ENCODE measurements at places on chromosomes 5 and 9. TPM values are rescaled to one million over a fixed set of nuclear protein-coding genes. Genes with fewer than 3 reads are reported as not detected.

DNA sequence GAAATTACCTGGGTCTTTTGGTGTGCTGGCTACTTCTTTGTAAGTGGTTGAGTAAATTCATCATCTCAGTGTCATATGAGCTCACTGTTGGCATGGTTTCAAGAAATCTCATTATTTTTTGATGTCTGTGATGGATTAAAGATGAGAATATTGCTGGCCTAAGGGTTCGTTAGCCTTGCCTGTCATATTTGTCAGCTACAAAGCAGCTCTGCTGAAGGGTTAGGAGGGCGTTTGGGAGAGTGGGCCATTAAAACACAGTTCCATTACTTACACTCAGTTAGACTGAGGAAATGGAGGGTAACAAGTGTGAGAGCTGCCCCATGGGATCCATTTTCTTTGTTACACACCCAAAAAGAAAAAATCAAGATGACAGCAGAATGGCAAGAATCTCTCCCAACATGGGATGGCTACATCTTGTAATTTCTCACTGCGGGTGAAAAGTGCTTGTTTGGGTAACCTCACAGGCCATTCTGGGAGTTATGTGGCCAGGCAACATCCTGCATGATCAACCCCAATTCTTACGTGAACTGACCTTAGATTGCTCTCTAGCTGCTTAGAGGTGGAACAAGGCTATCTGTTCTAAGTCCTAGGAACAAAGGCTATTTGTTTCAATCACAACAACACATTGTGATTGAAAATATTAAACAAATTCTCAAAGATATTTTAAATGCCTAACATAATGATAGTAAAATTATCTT is 609.5 kb upstream of the RGMB start:
- DNase-seq = no peak

DNA sequence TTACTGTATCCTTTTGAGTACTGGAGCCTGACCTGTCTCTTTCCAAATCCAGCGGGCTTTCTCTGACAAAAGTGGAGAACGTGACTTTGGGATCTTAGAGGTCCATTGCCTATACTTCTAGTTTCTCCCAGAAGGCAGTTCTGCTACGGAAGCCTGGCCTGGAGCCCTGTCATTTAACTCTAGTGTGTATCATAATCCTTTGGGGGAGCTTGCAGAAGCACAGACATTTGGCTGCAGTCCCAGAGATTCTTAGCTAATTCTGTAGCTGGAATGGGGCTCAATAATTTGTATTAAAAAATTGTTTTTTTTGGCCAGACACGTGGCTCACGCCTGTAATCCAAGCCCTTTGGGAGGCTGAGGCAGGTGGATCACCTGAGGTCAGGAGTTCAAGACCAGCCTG is 3.0 kb downstream of the HARS2 start:
- no peak for DNase-seq

DNA sequence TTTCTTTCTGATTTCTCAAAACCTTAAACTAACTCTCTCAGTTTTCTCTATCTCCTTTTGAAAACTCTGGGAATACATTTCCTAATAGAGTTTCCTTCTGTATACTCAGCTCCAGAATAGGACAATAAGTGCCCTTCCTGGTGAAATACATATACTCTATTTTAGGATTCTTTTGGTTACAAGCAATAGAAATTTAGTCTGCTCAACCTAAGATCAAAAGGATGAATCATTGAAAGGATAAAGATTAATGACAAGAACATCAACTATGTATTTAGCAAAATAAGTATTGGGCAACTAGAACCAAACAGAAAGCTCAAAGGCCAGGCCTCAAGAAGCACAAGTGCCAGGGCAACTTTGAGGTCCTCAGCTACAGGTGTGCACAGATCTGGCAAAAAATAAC is 127.1 kb downstream of the ADAMTSL1 start:
- DNase-seq = peak; percentile 8

The ZNF454 gene
- 1.2 TPM for total RNA-seq

- no peak for DNase-seq
These were observed 8.5 kb downstream of the LCN9 start for GRCh38 chr9:135671591-135672041.

DNA sequence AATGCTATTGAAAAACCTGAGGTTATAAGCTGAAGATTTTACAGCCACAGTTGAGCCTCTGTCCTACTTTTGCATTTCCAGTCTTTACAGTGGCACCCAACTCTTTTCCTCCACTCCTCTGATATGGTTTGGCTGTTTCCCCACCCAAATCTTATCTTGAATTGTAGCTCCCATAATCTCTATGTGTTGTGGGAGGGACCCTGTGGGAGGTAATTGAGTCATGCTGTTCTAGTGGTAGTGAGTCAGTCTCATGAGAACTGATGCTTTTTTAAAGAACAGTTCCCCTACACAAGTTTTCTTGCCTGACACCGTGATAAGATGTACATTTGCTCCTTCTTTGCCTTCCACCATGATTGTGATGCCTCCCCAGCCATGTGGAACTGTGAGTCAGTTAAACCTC is 646.1 kb upstream of the SEMA6A start:
- no peak for DNase-seq

DNA sequence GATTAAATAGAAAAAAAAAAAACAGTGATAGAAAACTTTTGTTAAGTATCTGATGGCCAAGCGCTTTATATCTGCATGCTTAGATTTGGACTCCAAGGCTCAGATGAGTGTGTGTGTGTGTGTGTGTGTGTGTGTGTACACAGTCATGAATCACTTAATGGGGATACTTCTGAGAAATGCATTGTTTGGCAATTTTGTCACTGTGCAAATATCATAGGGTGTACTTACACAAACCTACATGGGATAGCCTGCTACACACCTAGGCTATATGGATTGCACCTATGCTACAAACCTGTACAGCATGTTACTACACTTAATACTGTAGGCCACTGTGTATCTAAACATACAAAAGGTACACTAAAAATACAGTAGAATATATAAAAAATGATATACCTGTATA is 635.6 kb upstream of the NUDT12 start:
- DNase-seq = no peak

GRCh38 chr9:1460143-1460769 is 410.1 kb downstream of the DMRT2 start:
- no peak for DNase-seq

The SLC4A9 gene
- not detected for total RNA-seq

- DNase-seq = no peak
These were observed 234.4 kb upstream of the GRAMD2B start for GRCh38 chr5:126188804-126189203.

DNA sequence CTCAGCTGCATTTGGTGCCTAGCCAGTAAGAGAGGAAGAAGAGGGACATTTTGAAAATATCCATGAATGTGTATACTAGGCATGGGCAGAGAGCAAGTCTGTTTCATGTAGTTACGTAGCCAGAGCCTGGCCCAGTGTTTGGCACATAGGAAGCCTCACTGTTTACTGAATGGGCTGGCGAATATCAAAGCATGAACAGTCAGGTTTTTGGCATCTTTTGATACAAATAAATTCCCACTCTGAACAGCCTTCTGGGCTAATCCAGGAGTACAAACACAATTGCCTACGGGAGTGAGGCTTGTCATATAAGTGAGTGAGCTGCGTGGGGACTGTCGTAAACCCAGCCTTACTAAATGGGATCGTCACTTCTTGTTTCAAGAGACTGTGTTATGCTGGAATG is 253.1 kb upstream of the PANK3 start:
- no peak for DNase-seq

The SH3PXD2B gene
- total RNA-seq = 13.5 TPM

The NPR3 gene
- total RNA-seq = 0.22 TPM

- DNase-seq = peak; percentile 83
These were observed 21.7 kb downstream of the ERGIC1 start for GRCh38 chr5:172855597-172856292.

- no peak for DNase-seq
These were observed 125.0 kb upstream of the TLE4 start for GRCh38 chr9:79446523-79447307.

DNA sequence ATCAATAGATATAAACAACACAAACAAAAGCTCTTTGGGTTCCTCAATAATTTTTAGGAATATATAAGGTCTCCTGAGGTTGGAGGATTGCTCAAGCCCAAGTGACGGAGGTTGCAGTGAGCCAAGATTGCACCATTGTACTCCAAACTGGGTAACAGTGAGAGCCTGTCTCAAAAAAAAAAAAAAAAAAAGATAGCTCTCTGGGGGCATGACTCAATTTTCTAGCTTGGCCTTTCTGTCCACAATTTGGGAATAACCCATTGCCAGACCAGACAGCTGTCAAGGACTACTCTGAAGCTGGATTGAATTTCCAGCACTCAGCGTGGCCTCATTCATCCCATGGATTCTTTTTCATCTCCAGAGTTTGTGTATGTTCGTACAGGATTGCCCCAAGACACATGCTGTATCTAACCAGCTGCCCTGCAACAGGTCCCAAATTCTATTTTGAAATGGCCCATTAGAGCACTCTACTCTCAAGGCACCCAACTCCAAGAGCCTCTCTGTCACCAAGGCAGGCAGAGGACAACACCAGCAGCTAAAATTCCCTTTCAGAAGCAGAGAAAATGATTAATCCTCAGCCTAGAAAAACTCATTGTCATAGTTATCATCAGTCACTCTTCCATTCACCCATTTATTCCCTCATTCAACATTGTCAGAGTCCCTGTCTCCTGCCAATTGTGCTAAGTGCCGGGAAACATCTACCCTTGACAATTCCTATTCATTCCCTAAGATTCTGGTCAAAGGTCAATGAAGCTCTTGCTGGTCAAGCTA is 8.7 kb downstream of the FAM193B start:
- no peak for DNase-seq

The JAKMIP2 gene
- total RNA-seq = not detected

- peak; percentile 54 for DNase-seq
These were observed 60.8 kb downstream of the MAPKAP1 start for GRCh38 chr9:125646217-125646616.

- no peak for DNase-seq
These were observed 236.8 kb downstream of the ACTL7B start for GRCh38 chr9:108618906-108619550.

DNA sequence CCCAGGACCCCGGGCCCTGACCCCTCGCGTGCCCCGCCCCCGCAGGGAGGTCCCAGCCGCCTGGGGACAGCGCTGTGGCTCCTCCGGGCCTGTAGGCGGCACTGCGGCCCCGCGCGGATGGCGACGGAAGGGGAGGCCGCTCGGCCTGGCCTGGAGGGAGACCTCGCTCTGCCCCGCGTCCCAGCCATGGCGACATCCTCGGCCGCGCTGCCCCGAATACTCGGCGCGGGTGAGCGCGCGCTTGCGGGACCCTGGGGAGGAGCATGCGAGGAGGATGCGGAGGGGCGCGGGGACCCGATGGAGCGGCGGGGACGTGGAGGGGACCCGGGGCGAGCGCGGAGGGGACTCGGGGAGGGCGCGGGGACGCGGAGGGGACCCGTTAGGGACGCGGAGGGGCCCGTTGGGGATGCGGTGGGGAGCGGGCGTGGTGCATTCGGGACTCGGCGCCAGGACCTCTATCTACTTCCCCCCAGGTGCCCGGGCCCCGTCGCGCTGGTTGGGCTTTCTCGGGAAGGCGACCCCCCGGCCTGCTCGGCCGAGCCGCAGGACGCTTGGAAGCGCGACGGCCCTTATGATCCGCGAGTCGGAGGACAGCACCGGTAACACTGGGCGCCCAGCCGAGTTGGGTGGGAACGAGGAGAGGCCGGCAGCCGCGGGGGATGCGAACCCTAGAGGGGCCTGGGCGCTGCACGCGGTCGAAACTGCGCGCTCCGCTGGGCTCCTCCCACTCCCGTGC is at the start of gene MRPS2:
Gene MRPS2 (plus strand): TSS at position 158 of the 736 bp plus-strand sequence. CDS start 29 bp downstream, at position 187.
- DNase-seq = peak; percentile 94

The SUSD3 gene
- total RNA-seq = not detected

The CCL19 gene
- not detected for total RNA-seq

The ECSCR gene
- 472 TPM for total RNA-seq

GRCh38 chr5:61330341-61330844 is 1.7 kb upstream of the ZSWIM6 start:
- peak; percentile 64 for DNase-seq

The HTR1A gene
- not detected for total RNA-seq

DNA sequence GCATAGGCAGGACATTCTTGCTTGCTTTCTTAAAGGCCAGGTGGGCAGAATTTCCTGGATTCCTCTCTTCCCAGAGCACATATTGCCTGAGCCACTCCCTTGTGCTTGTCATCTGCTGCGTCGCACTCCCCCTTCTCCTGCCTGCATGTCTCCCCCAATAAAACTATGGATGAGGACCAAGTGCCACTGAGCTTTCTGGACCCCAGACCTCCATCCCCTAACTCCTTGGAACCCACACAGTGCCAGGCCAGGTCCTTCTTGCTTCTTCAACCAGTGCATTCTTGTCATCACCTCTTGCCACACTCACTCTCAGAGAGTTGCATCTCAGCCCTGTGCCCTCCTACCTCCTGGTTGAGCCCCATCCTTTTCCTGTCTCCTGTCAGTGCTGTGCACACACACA is 157.9 kb upstream of the PANK3 start:
- DNase-seq = no peak

All from lung microvascular endothelial cell (primary cell).